ENCODE measurements at places on chromosomes 3 and 15. TPM values are rescaled to one million over a fixed set of nuclear protein-coding genes. Genes with fewer than 3 reads are reported as not detected.

Gene TRPM1
- total RNA-seq: not detected

Gene GOLGA8T
- not detected for total RNA-seq

Gene KCNH8
- not detected for total RNA-seq

Gene LRRIQ4
- total RNA-seq: not detected

Gene RAP2B
- total RNA-seq: 14.4 TPM

Gene DBR1
- total RNA-seq: 22.7 TPM

Data from activated CD8-positive, alpha-beta T cell treated with anti-CD3 and anti-CD28 coated beads for 36 hours (primary cell).